ENCODE measurements at places on chromosomes 4 and X.

DNA sequence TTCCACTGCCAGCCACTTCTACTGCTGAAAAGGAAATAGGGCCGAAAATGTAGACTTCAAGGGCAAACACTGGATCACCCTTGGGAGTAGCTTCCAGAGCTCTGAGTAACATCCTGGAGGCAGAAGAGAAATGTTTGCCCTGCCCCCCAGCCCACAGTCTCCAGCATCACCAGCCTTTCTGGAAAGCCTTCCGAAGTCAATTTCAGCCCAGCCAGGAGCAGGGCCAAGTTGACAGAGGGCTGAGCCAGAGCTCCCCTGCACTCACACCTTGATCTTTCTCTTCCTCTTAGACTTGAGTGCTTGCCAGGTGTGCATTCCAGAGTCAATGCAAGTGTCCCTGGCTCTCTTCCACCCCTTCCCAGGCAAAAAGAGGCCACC, 35.2 kb downstream of the SLC25A5 start:
- peak; percentile 68 for DNase-seq

GRCh38 chr4:4422856-4423499, 36.1 kb downstream of the NSG1 start:
- no peak for DNase-seq

- no peak for DNase-seq
These were observed 8.5 kb downstream of the COL25A1 start for GRCh38 chr4:109294006-109294405.

DNA sequence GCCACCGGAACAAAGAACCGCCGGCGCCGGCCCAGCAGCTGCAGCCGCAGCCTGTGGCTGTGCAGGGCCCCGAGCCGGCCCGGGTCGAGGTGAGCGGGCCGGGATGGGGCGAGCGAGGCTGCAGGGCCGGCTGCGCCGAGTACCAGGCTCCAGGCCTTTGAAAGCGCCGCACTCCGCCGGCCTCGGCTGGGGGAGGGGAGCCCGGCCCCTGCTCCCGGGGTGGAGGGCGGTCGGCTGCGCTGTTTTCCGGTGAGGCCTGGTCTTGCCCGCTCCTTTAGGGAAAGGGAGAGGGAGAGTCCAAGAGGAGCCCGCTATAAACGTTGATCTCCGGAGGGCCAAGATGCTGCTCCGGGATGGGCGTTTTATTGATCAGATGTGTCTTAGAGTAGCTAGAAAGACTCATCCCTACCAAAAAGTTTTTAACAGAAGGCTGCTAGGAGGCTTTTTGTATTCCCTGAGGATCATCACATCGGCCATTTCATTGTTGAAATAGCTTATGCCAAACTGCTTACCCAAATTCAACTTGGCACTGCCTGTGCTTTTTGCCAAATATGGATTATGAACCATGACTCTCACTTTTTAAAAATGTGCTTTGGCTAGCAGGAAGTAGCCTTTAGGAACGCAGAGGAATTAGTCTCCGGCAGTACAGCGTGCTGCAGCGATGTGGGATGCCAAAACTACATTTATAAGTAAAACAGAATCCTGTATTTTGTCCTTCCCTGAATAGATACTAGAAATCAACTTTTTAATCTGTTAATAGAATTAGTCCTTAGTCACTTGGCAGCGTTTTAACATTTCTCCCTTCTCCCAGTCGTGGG, 760 bp downstream of the TMEM165 start:
- DNase-seq: no peak

DNA sequence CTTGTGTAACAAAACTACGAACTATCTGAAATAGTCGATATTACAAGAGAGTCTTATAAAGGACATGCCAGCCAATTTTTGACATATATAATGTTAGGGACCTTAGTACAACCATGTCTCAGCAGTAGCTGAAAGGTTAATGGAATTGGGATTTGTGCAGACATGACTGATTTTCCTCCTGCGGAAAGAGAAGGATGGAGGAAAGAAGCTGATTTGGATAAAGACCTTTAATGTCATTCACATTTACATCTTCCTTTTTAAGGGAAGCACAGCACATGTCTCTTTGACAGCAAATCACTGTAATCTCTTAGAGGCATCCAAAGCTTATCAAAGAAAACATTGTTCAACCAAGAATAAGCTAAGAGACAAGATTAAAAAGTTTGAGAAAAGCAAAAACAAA, 1976.2 kb upstream of the IGFBP7 start:
- no peak for DNase-seq

DNA sequence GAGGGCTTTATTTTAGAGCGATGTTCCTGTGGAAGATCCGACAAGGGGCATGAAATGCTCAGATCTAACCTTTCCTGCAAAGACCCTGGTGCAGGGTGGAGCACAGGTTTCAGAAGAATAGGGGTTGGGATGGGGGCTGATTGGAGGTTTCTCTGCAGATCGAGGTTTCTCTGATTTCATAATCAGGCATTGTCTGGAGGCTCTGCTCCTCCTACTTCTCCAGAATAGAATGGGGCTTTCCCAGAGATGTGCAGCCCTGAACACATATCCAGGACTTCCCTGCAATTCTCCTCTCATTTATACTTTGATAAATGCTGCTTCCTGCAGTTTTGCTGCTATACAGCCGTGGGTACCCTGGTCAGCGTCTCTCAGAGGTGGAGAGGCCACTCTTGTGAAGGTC, 397.6 kb upstream of the BOD1L1 start:
- DNase-seq: no peak

DNA sequence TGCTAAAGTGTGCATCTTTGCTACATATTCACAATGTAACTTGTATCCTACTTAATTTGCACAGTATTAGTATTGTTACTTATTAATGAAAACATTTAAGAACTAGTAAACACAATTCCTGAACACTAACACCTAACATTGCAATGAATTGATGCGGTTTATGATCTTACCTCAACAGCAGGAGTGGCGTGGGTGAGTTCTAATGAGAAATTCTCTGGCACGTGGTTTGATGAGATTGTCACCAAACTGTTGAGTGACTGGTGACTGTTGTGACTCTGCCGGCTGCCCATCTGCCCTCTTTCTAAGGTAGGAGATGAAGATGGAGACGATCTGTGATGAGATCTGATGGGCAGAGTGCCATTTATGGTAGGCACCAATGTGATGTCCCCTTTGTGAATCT, 2.9 kb downstream of the PCDH18 start:
- no peak for DNase-seq
